ENCODE measurements at places on chromosomes 6 and 20.
A peak's percentile ranks its signal among the peaks of the same experiment; 100 is the strongest.

GRCh38 chr6:84258268-84258667 is 30.8 kb upstream of the CEP162 start:
- DNase-seq = no peak
- no peaks in the 10 kb centered on the region for H3K36me3 ChIP-seq
- H3K4me3 ChIP-seq = no peak overlapping the region
- peaks cover 22% of the 10 kb centered on the region for H3K27me3 ChIP-seq
- H3K27ac ChIP-seq = no peak overlapping the region

DNA sequence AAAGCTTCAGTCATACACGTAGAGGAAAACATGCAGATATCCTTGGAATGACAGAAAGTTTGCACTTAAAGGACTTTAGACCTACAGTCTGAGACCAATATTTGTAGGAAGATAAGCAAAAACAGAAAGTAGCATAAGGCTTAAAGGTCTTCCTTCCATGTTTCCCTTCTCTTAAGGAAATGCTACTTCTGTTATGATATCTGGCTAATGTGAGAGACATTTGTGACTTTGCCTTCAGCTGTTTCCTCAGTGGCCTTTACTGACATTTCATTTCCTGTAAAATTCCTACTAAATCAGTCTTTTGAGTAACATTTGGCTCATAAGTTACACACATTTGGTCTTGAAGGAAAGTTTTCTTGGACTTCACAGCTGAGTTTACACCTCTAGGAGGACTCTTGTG is 713.4 kb downstream of the TBC1D32 start:
- no peak overlapping the region for H3K27ac ChIP-seq
- H3K4me1 ChIP-seq = no peaks in the 10 kb centered on the region
- DNase-seq = no peak
- no peaks in the 10 kb centered on the region for H3K27me3 ChIP-seq
- H3K4me3 ChIP-seq = no peak overlapping the region

DNA sequence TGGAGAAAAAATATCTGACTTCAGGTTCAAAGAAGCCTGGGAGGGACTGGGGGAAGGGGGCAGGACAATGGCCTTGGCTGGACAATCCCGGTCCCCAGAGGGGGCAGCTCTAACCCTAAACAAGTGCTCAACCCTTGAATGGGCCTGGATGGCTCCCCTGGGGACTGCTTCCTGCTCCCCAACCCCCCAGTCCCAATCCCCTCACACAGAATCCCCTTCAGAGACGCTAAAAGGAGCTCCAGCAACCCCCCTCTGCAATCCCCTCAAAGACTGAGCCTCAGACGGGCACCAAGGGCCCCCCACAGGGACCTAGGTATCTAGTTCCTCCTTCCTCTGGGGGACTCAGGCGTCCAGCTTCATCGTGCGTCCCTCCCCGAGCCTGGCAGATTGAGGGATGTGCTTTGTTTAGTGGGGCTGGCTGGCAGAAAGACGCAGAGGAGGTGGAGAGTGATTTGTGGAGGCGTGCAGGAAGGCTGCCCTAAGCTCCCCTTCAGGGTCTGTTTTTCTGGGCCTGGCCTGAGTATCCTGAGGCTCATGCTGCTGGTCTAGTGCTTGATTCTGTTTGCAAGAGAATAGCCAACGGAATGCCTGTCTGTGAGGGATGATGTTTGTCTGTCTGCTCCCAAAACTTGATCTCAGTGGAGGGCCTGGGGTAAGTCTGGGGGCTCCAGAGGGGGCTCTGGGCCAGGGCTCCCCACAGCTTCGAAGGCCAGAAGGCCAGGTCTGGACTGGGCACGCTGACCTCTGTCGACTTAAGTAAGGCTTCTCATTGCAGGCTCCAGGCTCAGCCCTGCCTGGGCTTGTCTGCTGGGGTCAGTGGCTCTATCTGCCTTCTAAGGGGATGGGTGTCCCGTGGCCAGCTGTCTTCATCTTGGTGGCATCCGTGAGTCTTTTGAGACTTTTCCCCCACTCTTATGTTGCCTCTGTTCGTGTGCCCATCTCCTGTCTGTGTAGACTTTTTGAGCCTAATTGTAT is 1.7 kb upstream of the POU5F1 start:
- H3K4me1 ChIP-seq = no peaks in the 10 kb centered on the region
- no peak overlapping the region for H3K4me3 ChIP-seq
- DNase-seq = no peak
- no peaks in the 10 kb centered on the region for H3K27me3 ChIP-seq
- H3K27ac ChIP-seq = no peak overlapping the region

- no peaks in the 10 kb centered on the region for H3K4me1 ChIP-seq
- no peak overlapping the region for H3K4me3 ChIP-seq
- H3K36me3 ChIP-seq = peaks cover 62% of the 10 kb centered on the region
- DNase-seq = no peak
Observed at GRCh38 chr20:3193806-3194616, 10.5 kb downstream of the DDRGK1 start.

GRCh38 chr6:110878751-110879522 is 4.4 kb downstream of the AMD1 start:
- no peak for DNase-seq
- H3K27ac ChIP-seq = no peak overlapping the region
- H3K4me3 ChIP-seq = peak overlapping the region; percentile 68
- H3K27me3 ChIP-seq = no peaks in the 10 kb centered on the region
- H3K36me3 ChIP-seq = peaks cover 23% of the 10 kb centered on the region
- H3K4me1 ChIP-seq = peaks cover 38% of the 10 kb centered on the region
